ENCODE measurements at places on chromosomes 4 and X. TPM values are rescaled to one million over a fixed set of nuclear protein-coding genes. Genes with fewer than 3 reads are reported as not detected.

GRCh38 chr4:5774416-5775036, 63.5 kb downstream of the EVC start:
- H3K27me3 ChIP-seq: no peaks in the 10 kb centered on the region
- no peak overlapping the region for H3K4me3 ChIP-seq

- no peak overlapping the region for H3K27ac ChIP-seq
- DNase-seq: no peak
- H3K36me3 ChIP-seq: no peaks in the 10 kb centered on the region
- no peaks in the 10 kb centered on the region for H3K27me3 ChIP-seq
- H3K4me3 ChIP-seq: no peak overlapping the region
Observed at GRCh38 chr4:19346636-19347035, 905.1 kb upstream of the SLIT2 start.

DNA sequence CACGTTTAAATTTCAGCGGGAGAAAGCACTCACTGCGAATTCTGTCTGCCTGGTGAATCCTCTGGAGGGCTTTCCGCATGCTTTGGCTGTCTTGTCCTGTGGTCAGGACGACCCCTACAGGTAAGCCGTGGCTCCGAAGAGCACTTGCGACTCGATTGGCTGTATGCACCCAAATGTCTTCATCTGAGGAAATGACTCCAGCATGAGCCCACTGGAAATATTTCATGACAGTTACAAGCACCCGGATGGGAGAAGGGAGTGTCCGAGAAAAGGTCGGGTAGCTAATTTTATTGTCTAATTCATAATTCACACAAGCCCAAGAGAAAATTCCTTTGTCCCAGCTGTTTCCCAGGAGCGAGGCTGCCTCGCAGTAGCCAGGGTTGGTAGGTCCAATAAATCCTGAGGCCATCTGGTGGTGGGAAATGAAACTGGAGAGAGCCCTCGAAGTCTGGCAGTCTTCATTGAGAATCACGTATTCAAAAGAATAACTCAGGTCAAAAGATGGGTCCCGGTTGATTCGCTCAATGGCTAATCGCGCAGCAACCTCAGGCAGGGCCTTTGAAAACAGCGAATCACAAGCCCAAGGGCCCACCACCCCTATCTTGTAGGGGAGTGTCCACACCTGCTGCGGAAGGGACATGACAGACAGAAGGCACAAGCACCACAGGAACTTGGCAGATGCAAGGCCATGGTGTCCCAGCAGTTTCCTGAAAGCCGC, 6.6 kb downstream of the GUCY2F start:
- no peak overlapping the region for H3K27ac ChIP-seq
- H3K36me3 ChIP-seq: no peaks in the 10 kb centered on the region
- no peak overlapping the region for H3K4me3 ChIP-seq
- no peak for DNase-seq
- peaks cover 7% of the 10 kb centered on the region for H3K4me1 ChIP-seq
- peaks cover 10% of the 10 kb centered on the region for H3K27me3 ChIP-seq

- H3K36me3 ChIP-seq: no peaks in the 10 kb centered on the region
- H3K4me1 ChIP-seq: no peaks in the 10 kb centered on the region
- DNase-seq: no peak
Observed at GRCh38 chr4:3747581-3747904, 18.6 kb upstream of the ADRA2C start.

DNA sequence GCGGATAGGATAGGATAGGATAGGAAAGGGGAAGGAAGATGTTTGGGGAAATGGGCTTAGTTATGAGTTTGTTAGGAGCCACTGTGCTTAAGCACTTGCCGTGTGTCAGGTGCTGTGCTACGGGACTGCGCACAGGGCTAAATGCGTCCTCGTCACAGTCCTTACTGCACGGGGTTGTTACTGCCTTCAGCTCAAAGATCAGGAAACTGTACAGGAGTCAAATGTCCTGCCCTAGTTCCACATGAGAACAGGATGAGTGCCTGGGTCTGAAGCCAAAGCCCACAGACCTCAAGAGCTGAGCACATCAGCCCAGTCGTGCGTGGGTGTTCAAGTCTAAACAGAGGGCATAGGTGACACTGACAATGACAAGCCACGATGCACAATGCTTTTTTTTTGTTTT, 15.0 kb downstream of the ACSL1 start:
- H3K36me3 ChIP-seq: no peaks in the 10 kb centered on the region
- H3K27ac ChIP-seq: no peak overlapping the region
- no peak overlapping the region for H3K4me3 ChIP-seq
- no peak for DNase-seq

Gene LRAT
- total RNA-seq: 0.09 TPM

Measured in thymus (tissue), 14 donors.